Activated effector memory CD4-positive, alpha-beta T cell treated with Interleukin-2 at 50 U/mL for 16 hours (primary cell): ENCODE measurements at places on chromosomes 2 and 18.

DNA sequence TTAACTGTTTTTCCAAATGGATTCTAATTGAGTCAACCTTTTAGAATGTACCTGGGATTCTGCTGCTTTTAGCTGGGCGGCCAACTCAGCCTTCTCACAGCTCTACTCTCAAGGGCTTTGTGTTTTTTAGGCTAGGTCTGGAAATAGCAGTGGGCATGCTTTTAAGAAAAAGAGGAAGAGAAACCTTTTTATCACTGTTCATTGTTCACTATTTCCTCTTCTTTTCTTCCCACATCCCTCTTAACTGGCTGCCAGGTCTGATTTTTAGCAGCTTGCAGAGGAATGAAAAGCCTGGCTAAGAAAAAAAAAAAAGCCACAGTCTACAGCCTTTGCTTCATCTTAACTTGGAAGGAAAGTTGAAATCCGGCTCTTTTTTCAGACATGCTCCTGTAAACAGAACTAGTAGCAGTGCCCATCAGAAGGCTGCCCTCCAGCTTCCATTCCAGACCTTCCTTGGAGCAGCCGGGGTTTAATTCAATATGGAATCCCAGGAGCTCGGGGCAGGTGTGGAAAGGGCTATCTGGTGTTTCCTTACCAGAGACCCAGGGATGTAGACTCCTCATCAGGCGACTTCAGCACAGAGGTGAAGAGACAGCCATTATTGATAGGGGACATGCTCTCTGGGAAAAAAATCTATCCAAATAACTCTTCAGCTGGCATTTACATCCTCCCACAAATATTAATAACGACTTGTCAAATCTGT, 230.7 kb downstream of the MYO3B start:
- DNase-seq = no peak

DNA sequence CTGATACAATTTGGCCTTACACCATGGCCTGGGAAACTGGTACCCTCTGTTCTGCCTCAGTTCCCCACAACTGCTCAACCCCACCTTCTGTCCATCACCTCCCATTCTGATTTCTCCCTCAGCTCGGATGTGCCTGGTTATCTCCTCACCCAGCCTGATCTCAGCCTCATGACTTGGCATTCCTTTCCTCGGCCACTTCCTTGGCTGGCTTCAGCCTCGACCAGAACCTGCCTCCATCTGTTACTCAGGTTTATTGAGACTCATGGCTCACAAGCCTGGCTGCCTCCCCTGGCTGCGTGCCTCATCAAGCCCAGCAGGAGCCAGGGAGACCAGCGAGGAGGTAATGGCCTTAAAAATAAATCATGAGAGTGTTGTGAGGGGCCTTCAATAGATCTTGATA, 356.2 kb upstream of the SPRED2 start:
- no peak for DNase-seq

DNA sequence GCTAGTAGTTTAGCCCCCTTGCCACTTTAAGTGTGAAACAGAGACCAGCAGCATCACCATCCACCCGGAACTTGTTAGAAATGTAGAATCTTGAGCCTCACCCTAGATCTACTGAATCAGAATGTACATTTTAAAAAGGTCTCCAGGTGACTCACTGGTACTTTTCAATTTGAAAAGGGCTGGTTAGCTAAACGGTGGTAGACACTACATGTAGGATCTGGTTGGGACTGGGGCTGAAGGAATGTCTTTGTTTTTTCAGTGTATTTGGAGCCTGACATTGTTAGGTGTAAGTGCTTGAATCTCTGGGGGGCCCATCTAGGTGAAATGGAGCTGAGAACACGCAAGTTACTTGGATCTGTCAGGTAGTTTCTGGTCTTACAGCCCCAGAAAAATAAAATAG, 44.0 kb upstream of the XPO1 start:
- no peak for DNase-seq

- DNase-seq = no peak
Measured at GRCh38 chr2:47487498-47487875, 84.5 kb downstream of the MSH2 start.

DNA sequence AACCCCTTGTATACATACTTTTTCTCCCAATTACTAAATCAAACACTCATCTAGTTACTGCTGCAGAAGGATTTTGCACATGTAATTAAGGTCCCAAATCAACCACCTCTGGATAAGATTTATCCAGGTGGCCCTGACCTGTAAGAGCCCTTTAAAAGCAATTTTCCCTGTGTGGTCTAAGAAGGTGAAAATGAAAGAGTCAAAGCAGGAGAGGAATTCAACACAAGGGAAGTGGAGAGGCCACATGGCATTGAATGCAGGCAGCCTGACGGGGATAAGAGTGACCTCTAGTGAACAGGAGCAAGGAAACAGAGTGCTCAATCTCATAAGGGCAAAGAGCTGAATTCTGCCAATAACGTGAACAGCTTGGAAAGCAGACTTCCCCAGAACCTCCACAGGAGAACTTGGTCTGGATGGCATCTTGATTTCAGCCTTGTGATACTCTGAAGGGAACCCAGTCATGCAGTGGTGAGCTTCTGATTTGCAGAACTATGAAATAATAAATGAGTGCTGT, 27.2 kb downstream of the PPP3R1 start:
- DNase-seq = no peak

GRCh38 chr2:158182676-158183295, 81.1 kb downstream of the UPP2 start:
- DNase-seq = no peak

GRCh38 chr2:232490221-232491138, 2.8 kb upstream of the ECEL1 start:
- no peak for DNase-seq

- no peak for DNase-seq
Measured at GRCh38 chr2:130759906-130760753, 4.8 kb downstream of the AMER3 start.

DNA sequence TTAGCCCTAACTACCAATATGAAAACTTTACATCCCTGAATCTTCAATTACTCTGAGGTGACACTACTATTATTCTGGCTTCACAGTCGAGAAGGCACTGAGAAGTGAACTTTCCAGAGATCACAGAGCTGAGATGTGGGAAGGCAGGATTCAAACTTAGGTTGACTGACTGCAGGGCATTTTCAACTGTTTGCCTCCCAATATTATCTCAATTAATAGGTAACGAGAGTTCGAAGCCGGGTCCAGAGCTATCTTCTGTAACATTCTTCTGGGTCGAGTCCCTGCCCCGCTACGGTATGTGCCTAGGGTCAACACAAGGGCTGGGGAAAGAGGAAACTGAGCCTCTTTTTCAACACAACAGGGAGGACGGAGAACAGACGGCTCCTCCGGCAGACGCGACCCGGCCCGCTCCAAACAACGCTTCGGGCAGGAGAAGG, 740 bp downstream of the CHMP3 start:
- DNase-seq = no peak

DNA sequence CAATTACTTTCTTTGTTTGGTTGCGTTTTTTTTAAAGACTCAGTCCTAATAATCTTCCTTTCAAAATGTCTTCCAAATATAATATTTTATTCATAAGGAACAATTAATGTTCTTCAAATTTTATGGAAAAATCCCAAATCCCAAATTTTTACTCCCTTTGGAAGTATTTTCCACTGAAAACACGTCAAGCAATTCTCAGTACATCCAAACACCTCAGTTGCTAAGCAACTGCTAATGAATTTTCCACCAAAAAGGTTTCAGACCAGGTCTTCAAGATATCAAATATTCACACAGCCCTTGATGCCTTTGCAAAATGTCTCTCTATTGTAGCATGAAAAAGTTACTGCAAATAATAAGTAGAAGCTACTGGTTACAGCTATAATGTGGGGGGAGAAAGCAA, 140.1 kb downstream of the DSEL start:
- no peak for DNase-seq

DNA sequence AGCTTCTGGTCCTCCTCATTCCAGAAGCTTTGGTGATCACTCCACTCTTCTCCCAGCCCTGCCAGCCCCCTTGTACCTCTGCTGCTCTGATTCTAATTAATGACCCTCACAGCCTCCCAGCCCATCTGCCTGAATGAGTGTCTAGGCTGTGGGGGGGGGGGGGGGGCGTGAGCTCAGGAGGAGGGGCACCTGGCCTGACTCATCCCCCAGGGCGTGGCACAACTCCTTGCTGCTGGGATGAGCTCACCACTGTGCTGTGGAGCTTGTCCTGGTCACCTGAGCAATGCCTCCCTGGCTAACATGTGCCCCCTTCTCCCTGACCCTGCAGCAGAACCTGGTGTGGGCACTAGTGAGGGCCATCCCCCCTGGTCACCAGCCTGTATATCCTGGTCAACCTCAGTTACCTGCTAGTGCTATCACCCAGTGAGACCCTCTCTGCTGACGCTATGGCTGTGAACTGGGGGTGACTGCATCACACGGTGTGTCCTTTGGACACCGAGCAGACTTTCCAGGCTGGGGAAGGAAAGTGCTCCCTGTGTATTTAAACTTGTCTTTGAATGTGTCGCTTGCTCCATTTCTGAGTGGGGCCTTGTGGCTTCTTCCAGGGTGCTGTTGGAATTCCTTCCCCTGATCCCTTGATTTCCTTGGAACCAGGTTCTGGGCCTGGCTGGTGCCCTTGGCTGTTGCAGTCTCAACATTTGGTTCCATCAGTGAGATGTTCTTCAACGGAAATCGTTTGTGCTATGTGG, 41.5 kb upstream of the PUM2 start:
- no peak for DNase-seq

- DNase-seq = no peak
Measured at GRCh38 chr2:23487735-23488492, 102.9 kb downstream of the KLHL29 start.

DNA sequence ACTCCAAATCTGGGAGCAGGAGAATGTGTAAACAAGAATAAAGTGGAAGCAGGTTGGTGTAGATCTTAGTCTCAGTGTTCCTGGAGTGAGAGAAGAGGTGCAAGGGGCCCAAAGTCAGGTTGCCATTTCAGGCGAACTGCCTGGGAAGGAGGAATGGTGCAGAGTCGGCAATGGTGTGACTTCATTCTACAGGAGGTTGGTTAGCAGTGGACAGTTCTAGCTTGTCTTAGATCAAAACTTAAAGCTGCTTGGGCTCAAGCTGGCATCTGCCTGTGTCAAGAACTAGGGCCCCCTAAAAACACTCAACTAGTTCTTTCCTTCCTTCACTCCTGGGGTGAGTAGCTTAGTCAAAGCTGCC, 3.5 kb downstream of the STK16 start:
- DNase-seq = no peak

GRCh38 chr2:14223576-14223975, 408.9 kb upstream of the LRATD1 start:
- no peak for DNase-seq

DNA sequence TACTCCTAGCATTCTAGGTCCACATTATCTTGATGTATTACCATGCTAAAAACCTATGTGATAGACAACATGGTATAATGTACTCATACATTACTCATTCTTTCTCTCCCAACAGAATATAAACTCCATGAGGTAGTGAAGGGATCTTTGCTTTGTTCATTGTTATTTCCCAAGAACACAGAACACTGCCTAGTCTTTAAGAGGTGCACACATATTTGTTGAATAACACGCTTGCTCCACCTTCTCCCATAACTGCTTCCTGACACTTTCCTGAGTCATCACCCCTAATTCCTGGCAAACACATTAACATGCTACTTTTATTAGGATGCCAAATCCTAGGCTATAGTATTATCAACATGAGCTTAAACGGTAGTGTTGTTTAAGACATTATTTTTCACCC, 41.3 kb downstream of the REV1 start:
- no peak for DNase-seq

DNA sequence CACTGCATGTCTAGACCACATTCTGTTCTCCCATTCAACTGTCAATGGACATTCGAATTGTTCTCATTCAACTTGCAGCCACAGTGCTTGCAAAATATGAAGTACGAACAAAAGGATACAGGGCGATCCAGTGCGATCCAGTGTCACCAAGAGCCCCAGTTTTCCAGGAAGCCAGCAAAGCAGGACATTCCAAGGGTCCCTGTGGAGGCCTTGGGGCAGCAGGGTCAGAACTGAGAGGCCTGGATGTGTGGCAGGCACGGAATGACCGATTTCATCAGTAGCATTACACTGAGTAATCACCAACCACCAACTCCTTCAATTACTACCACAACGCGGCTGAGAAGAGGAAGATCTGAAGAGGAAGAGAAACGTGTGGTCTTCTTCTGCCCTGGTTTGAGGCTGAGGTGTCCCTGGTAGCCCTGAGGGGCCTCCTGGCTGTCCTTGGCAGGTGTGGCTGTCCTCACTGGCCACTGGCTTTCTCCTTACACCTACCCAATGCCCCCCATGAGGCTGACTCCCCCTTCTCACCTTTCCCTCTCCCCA, 172.7 kb upstream of the FHL2 start:
- no peak for DNase-seq

DNA sequence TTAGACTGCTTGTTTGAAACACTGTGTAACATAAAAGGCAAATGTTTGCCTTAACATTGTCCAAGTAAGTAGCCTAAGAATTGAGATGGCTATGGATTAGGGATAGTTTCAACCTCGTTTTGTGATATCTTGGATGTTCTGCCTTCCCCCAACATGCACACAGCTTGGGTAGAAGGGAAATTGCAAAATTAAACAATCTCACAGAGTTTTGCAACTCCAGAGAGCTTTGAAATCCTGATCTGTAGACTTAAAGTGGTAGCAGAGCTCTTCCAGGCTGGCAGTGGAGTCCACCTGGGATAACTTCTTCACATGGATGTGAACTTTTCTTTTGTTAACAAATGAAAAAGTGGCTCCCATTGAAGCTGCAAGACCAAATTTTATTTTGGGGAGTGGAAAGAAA, 59.6 kb downstream of the CHRNA1 start:
- DNase-seq = no peak

GRCh38 chr2:190507135-190507534, 27.4 kb downstream of the NEMP2 start:
- no peak for DNase-seq

DNA sequence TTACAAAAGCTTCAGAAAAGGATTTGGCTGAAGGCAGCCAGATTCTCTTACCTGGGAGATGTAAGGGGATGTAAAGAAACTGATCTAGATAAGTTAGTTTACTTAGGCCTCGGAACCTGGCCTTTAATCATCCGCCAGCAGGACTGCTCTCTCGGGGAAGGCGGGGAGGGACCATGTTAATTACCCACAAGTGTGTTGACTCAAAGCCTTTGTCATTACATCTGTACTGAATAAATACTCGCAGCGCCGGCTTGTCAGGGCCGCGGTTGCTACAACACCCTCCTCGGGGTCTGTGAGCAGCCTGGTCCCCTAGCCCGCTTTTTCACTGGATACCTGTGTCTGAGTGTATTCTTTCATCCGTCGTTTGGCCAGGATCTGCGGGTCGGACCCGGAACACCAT, 6.7 kb downstream of the CHMP3 start:
- DNase-seq = no peak

GRCh38 chr2:177597759-177598158, 205.2 kb downstream of the AGPS start:
- DNase-seq = no peak

- DNase-seq = no peak
Measured at GRCh38 chr2:175574069-175574468, 392.6 kb upstream of the ATP5MC3 start.

GRCh38 chr2:126784621-126785020, 114.1 kb upstream of the TEX51 start:
- no peak for DNase-seq

GRCh38 chr2:75634945-75635344, 11.6 kb upstream of the MRPL19 start:
- no peak for DNase-seq
